Activated naive CD4-positive, alpha-beta T cell treated with anti-CD3 and anti-CD28 coated beads for 36 hours (primary cell): ENCODE measurements at places on chromosomes 5 and 9. TPM values are rescaled to one million over a fixed set of nuclear protein-coding genes. Genes with fewer than 3 reads are reported as not detected.

DNA sequence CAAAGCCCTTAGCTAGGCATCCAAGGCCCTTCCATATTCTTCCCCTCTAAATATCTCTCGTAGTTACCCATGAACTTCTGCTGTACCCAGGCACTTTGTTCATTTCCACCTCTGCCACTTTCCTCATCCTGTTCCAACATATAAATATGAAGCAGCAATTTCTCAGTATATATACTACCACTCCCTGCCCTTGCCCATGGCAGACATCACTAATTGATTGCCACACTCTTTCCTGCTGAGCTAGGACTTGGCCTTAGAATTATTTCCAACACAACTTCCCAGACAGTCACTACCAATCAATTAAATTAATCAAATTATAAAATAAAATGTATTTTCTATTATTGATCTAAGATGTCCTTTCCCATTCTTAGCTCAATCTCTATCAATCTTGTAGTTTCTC is 8.5 kb downstream of the INSYN2B start:
- H3K4me1 ChIP-seq: no peaks in the 10 kb centered on the region

GRCh38 chr9:137313326-137313936 is 11.4 kb upstream of the NRARP start:
- DNase-seq: no peak
- H3K36me3 ChIP-seq: no peaks in the 10 kb centered on the region
- no peak overlapping the region for H3K4me3 ChIP-seq
- peaks cover 3% of the 10 kb centered on the region for H3K27me3 ChIP-seq
- no peak overlapping the region for H3K27ac ChIP-seq

DNA sequence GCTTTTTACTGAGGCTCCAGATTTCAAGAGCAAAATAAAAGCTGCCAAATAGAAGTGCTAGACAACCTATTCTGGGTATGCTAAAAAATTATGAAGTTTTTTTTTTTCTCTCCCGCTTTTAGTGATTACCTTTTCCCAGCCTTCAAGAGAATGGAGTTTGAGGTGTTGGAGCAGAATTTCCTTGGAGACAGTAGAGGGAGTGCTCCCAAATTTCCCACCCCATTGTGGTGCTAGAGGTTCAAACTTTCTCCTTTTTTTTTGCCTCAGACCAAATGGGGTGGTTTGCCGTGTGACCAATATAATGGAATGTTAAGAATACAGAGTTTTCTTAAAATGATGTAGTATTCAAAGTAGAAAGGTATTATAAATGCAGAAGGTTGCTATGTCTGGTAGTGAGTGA is 244.2 kb upstream of the RIOK2 start:
- DNase-seq: no peak
- no peaks in the 10 kb centered on the region for H3K4me1 ChIP-seq
- H3K27ac ChIP-seq: no peak overlapping the region
- no peak overlapping the region for H3K4me3 ChIP-seq
- no peaks in the 10 kb centered on the region for H3K27me3 ChIP-seq

GRCh38 chr5:178699681-178700253 is 30.7 kb downstream of the ZNF354A start:
- no peak overlapping the region for H3K27ac ChIP-seq
- no peaks in the 10 kb centered on the region for H3K4me1 ChIP-seq
- H3K36me3 ChIP-seq: peaks cover 7% of the 10 kb centered on the region

NPR3 gene
- 0.12 TPM for total RNA-seq
